ENCODE measurements at places on chromosomes 2 and 18. TPM values are rescaled to one million over a fixed set of nuclear protein-coding genes. Genes with fewer than 3 reads are reported as not detected.

SPATA3 gene
- total RNA-seq: not detected

SLC16A14 gene
- total RNA-seq: 2.6 TPM

UNC80 gene
- total RNA-seq: not detected

RFTN2 gene
- 3.6 TPM for total RNA-seq

GLI2 gene
- total RNA-seq: 3.2 TPM

RUFY4 gene
- total RNA-seq: not detected

DSG1 gene
- total RNA-seq: not detected

All from smooth muscle cell of trachea (primary cell).